DMS79 treated with DMSO at 0.1 percent for 48 hours (cell line): ENCODE measurements at places on chromosomes 6 and 20.
A peak's percentile ranks its signal among the peaks of the same experiment; 100 is the strongest.

- DNase-seq: peak; percentile 24
Measured at GRCh38 chr20:25148181-25148981, 47.1 kb upstream of the ENTPD6 start.

DNA sequence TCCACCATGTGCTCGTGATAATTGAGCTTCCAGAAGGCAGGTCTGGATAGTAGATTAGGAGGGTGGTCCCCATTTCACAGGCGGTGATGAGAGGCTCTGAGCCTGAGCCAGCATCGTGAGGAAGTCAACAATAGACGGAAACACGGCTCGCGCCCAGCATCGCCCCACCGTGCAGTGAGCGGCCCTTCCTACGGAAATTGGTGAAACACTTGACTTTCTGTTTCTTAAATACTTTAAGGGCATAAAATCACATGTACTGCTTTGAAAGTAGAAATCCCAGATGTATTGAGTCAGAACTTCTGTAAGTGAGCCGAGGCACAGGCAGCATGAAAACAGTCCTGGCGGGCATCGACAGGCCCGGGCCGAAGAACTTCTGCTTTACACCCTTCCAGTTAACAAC, 4.3 kb upstream of the KIF25 start:
- DNase-seq: no peak

DNA sequence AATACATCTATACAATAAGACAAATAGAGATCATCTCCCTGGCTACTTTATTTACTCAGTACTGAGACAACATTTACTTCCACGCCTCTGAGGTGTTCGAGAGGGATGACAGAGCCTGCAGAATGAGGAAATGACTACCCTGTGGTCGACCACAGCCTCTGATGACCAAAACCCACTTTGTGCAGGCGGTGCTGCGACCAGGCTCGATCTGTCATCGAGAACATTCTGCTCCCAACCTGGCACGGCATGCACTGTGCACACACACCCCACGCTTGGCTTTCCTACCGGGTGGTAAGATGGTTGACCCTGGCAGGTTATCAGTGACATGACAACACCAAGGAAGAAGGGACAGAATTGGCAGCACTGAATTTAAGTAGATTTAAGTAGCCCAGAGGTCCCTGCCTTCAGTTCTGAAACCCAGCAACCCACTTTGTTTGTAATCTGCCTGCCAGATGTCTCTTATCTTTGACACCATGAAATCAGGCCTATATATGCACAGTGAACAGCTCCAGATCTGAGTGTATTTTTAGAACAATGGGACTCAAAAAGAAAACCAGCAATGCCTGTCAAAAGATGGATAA, 42.6 kb downstream of the TTI1 start:
- DNase-seq: no peak

GRCh38 chr6:150929416-150929815, 63.9 kb downstream of the MTHFD1L start:
- DNase-seq: no peak

DNA sequence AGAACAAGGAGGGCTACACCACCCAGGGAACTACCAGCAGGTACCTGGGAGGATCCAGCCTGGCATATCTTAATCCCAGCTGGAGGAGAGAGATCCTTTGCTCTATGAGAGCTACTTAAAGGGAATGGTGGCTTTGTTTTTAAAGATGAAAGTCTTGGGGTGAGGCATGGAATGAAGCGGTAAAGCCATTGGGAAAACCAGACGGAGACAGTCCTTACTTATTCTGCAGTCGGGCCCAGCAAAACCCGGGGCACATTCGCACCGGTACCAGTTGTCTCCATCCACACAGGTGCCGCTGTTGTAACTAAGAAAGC, 30.3 kb downstream of the JAG1 start:
- DNase-seq: no peak

- DNase-seq: no peak
Measured at GRCh38 chr6:135858931-135859330, 7.4 kb downstream of the PDE7B start.

DNA sequence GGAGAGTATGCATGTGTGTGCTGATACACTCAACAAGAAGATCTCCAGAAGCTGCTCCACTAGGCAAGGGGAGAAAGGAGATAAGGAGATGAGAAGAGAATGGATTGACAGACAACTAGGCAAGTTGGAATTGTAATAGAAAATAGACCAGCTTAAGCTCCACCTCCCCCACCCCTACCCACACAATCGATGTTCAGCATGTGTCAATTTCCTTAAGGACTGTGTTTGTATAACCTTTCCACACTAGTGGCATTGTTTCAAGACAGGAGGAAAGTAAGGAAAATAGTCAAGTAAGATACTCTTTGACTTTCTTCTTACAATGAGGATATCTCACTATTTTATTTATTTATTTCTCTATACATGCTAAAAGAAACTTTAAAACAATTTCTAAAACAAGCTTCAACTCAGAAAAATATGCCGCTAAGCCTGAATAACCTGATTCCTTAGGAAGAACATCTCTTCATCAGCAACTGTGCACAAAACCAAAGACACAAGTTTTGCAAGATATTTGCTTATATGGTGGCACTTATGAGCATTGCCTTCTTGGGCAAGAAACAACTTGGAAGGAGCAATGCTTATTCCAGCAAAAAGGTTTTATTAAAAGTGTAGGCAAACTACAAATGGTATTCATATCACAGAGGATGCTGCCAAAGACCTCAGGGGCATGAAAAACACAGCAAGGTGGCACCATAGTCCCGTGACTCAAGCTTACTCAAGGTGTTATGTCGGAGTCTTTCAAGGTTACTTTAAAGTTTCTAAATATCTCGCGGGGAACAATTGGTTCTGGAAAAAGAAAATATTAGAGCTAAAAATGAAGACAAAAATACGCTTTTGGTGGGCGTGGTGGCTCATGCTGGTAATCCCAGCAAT, 249.1 kb downstream of the COL12A1 start:
- DNase-seq: no peak

GRCh38 chr6:22133357-22133756, 163.5 kb downstream of the PRL start:
- no peak for DNase-seq

DNA sequence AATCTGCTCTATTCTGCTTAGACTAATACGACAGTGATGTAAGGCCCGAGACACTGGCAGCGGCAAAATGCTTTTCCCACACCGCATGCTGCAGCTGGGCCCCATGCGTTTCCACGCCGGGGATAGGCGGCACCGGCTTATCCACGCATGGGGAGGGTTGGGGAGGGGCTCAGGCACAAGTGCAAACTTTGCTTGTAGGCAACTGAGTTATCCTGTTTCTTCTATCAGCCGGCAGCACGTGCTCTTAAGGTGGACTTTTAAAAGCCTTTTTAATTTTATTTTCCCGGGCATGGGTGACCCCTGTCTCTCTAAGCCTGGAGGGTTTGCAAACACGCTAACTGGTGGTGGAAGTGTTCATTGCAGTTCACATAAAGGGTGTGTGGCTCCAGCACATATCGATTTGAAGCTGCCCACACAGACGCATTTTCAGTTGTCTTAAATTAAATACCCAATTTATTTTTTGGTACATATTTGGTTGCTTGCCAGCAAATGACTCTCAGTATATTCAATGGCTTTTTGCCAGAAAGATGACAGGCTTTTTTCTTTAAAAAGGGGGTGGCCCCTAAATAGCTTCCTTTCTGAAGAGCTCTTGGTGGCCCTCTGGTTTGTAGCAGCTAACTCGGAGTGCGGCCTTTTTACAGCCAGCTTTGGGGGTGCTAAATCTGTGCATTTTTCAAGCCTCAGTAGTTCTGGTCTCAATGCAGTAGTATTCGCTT, 561.8 kb upstream of the AGPAT4 start:
- no peak for DNase-seq

GRCh38 chr6:40885139-40885774, 153.8 kb downstream of the UNC5CL start:
- DNase-seq: no peak

- no peak for DNase-seq
Measured at GRCh38 chr6:3627956-3628835, 123.3 kb downstream of the PXDC1 start.

- DNase-seq: no peak
Measured at GRCh38 chr20:53141201-53142050, 169.3 kb downstream of the TSHZ2 start.

DNA sequence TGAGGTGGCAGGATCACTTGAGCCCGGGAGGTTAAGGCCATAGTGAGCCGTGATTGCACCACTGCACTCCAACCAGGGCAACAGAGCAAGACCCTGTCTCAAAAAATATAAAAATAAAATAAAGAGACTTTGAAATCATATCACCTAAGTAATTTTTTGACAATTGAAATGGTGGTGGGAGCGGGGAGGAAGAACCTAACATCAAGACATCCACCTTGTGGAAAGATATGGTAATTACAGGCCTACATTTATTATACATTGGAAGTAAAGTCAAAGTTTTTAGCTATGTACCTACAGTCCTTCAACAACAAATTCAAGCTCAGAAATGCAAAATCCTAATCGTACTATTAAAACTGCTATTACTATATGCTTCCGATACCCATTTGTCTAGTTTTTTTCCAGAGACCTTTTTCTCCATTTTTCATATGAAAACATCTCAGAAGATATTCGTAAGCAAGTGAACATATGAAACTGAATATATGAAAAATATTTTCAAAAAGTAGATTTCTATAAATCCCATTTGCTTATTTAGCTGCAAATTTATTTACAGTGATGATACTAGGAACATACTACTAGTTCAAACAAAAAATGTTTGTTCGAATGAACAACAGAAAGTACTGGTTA, 83.3 kb downstream of the SYCP2 start:
- DNase-seq: peak; percentile 68

DNA sequence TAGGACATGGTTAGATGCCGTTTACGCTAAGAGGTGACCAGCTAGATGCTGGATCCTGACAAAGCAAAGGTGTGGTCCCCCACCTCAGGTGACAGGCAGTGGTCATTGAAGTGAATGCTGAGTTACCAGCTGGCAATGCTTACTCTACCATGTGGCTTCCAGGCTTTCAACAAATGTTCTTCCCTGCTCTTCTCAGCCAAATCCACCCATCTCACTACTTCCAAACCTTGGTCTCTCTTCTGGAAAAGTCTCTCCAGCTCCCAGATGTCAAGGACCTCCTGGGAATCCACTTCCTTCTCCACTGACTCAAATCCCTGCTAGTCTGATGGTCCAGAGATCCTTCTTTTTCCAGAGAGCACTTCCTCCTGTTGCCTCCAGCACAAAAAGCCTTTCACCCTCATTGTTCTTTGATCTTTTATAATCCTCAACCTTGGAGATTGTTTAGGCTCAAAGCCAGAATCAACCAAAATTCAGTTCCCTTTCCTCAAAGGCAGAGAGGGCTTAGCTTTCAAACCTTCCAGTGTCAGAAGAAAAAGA, 228.0 kb downstream of the ZNF217 start:
- DNase-seq: no peak

DNA sequence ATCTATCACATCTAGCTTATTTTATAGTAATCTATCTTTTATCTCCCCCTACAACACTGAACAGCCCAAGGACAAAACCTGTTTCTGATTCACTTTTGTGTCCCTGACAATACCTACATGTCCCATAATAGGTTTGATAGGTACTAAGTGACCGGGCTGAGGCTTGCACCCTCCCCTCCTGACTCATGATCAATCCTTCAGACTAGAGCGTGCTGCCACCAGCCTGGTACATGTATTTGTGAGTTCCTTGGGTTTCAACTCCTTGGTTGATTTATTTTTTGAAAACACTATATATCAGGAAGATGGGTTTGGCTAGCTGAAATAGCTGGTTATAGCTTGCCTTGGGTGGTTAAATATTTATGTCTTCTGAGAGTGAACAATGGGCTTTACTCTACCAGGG, 41.6 kb upstream of the RAB23 start:
- DNase-seq: no peak

- peak; percentile 81 for DNase-seq
Measured at GRCh38 chr6:53986721-53987521, 124.3 kb upstream of the MLIP start.

GRCh38 chr6:159977255-159977903, 8.5 kb downstream of the IGF2R start:
- no peak for DNase-seq

- no peak for DNase-seq
Measured at GRCh38 chr6:92706976-92707375, 712.4 kb downstream of the EPHA7 start.

GRCh38 chr20:9815632-9816031, 23.2 kb downstream of the PAK5 start:
- DNase-seq: no peak

DNA sequence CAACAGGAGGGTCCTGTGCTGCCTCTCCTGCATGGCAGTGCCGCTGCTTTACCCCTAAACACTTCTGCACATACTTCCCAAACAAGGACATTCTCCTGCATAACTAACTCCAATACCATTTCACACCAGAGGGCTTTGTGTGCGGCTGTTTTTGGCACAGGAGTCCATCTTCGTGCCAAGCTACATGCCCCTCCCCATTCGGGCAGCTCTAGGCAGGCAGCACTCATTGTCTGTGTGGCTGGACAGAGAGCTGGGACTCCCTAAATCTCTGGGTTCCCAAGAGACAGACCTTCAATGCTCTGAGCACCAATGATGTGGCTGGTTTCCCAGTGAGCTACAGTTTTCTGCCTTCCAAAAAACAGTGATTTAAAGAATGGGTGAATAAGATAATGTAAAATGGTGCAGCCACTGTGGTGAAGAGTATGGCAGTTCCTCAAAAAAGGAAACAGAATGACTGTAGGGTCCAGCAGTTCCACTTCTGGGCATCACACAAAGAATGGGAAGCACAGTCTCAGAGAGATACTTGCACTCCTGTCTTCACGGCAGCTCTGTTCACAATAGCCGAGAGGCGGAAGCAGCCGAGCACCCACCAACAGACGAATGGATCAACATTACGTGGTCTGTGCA, 80.3 kb upstream of the DUSP22 start:
- no peak for DNase-seq

GRCh38 chr6:157236040-157236725, 87.1 kb downstream of the TMEM242 start:
- no peak for DNase-seq

GRCh38 chr6:112041535-112041934, 12.4 kb upstream of the CCN6 start:
- DNase-seq: no peak

GRCh38 chr6:101663100-101663499, 269.6 kb downstream of the GRIK2 start:
- peak; percentile 98 for DNase-seq

GRCh38 chr20:4781211-4781610, 59.5 kb downstream of the PRND start:
- no peak for DNase-seq
